HepG2 (cell line): ENCODE measurements at places on chromosomes 13 and 19. TPM values are rescaled to one million over a fixed set of nuclear protein-coding genes. Genes with fewer than 3 reads are reported as not detected.

DNA sequence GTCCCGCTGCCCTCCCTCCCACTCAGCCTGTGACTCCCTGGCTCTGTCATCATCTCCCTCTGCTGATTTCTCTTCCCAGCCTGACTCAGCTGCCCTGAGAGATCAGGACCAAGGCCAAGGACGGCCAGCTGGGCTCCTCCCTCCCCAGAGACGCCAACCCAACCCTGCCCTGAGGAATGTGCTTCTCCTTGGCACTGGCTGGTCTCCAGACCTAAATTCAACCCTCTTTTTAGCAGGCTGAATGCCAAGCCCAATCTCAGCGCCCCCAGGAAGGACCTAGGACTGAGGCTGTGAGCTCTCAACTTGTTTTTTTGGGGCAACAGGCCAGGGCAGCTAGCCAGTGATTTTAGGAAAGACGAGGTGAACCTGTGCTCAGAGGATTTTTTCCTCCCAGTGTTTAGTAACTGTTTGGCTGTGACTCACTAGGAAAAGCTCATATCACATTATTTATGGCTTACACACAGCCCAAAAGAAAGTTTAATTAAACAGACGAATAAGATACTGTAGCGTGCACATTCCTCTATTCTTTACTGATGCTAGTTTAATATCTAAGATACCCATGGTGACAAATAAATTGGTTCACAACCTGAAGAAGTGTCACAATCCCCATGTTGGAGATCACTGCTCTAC is 7.4 kb upstream of the IGFL1 start:
- no peak for DNase-seq
- H3K4me3 ChIP-seq, result no peak overlapping the region
- H3K27ac ChIP-seq, result no peak overlapping the region
- H3K36me3 ChIP-seq, result no peaks in the 10 kb centered on the region
- H3K27me3 ChIP-seq, result no peaks in the 10 kb centered on the region; the same call in 1 of the 2 replicates

- peaks cover 5% of the 10 kb centered on the region; the same call in 1 of the 2 replicates for H3K36me3 ChIP-seq
- no peaks in the 10 kb centered on the region for H3K27me3 ChIP-seq
- peak overlapping the region; percentile 83 for H3K27ac ChIP-seq
- no peak for DNase-seq
- peak overlapping the region; percentile 94 for H3K4me3 ChIP-seq
- H3K4me1 ChIP-seq, result peaks cover 62% of the 10 kb centered on the region
Measured at GRCh38 chr19:40284251-40284500, 969 bp downstream of the AKT2 start.

GRCh38 chr13:89740994-89741685 is 1606.3 kb upstream of the MIR17HG start:
- H3K4me3 ChIP-seq, result no peak overlapping the region
- no peaks in the 10 kb centered on the region for H3K27me3 ChIP-seq
- H3K4me1 ChIP-seq, result no peaks in the 10 kb centered on the region
- no peaks in the 10 kb centered on the region for H3K36me3 ChIP-seq
- no peak for DNase-seq

GRCh38 chr13:40812724-40813445 is 23.5 kb downstream of the SLC25A15 start:
- H3K36me3 ChIP-seq, result peaks cover 5% of the 10 kb centered on the region; the same call in 1 of the 2 replicates
- no peaks in the 10 kb centered on the region for H3K27me3 ChIP-seq
- H3K4me3 ChIP-seq, result no peak overlapping the region
- H3K27ac ChIP-seq, result peak overlapping the region; percentile 58

DNA sequence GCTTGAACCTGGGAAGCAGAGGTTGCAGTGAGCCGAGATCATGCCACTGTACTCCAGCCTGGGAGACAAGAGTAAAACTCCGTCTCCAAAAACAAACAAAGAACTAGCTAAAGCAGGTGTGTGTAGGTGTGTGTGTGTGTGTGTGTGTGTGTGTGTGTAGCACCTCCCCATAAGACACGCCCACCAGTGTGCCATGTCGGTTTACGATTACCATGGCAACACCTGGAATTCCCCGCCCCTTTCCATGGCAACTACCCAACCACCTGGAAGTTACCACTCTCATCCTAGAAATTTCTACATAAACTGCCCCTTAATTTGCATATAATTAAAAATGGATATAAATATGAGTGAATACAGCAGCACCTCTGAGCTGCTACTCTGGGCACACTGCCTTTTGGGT is 80.9 kb upstream of the ADGRE5 start:
- H3K36me3 ChIP-seq, result no peaks in the 10 kb centered on the region
- no peak overlapping the region for H3K27ac ChIP-seq
- no peak overlapping the region for H3K4me3 ChIP-seq
- no peak for DNase-seq

DNA sequence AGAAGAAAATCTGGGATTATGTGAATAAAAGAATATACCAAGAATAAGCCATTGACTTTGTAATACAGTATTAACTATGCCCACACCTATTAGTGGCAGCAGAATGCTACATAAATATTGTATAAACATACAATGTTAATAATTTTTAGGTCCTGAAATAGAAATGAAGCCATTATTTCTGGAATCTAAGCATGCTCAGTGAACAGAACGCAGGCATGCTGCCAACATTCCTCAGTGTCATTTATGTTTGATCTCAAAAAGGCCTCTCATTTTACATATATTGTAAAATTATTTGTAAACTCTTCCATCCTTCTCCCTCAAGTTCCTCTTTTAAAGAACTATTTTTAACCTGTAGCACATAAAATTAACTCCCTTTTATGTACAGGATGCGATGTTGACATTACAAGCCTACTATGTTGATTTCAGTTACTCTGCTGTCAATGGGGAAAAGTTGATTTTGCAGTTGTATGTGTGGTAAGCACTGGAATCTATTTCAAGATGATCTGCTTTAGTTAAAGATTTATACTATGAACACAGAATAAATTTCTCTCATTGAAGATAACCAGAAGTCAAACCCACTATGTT is 118.8 kb downstream of the VWA8 start:
- no peaks in the 10 kb centered on the region for H3K36me3 ChIP-seq
- H3K4me3 ChIP-seq, result no peak overlapping the region
- no peaks in the 10 kb centered on the region for H3K4me1 ChIP-seq
- no peak for DNase-seq
- no peak overlapping the region for H3K27ac ChIP-seq

DNA sequence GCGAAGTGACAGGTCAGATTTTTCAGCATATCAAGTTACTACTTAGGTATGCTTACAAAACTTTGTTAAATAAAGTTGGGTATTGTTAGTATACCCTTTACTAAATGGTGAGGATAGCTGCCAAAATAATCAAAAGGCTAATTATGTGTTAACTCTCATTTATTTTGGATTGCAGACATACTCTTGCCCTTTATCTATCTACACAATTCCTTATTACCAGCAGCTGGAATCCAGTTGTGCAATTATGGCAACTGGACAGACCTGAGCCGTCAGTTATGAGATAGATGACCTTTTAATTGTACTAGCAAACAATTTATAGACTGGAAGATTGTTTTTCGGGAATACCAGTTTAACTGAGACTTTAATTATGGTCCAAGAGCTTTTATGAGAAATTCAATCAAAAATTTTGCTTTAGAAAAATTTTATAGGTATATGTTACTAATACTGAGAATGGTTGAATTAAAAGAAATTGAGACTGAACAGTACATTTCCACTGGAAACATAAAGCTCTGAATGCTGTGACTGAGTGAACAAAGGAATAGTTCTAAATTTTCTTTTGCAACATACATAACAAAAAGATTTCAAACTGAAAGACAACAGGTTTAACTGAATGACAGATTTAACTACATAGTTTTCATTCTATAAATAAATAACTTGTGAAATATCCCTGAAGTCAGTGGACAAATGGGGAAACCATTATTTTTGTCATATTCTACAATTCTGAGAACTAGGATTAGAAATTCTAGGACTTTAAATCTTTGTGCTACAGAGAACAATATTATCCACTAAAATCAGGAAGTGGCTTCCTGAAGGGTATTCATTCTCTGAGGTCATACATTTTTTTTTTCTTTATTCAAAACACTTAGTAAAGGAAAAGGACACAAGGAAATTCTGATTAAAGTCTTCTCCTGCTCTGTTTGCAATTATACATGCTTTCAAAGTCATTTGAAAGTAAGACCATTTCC is 97.4 kb downstream of the ZC3H13 start:
- no peak overlapping the region for H3K27ac ChIP-seq
- DNase-seq, result no peak
- H3K4me1 ChIP-seq, result no peaks in the 10 kb centered on the region
- H3K27me3 ChIP-seq, result no peaks in the 10 kb centered on the region

DNA sequence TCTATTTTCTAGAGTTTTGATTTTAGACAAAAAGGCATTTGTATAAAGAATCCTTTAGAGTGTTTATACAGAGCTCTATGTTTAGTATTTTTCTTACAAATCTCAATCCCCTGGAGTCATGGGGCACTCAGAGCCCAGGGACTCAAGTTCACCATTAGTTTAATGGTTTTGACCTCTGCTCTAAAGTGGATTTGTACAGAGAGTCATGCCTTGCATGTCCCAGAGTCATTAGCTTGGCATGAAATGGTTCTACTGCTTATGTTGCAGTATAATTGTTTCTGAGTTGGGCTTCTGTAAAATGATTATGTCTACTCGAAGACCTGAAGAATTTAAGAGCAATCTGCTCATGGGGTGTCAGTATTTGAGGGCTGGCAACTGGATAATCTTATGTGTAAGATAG is 406.2 kb downstream of the DLEU7 start:
- no peak overlapping the region for H3K4me3 ChIP-seq
- no peaks in the 10 kb centered on the region for H3K36me3 ChIP-seq
- no peaks in the 10 kb centered on the region for H3K27me3 ChIP-seq
- no peak for DNase-seq

- H3K4me3 ChIP-seq, result no peak overlapping the region
- no peak overlapping the region for H3K27ac ChIP-seq
- no peaks in the 10 kb centered on the region for H3K36me3 ChIP-seq
- no peak for DNase-seq
Measured at GRCh38 chr19:22935151-22935550, 67.8 kb downstream of the ZNF728 start.

GRCh38 chr19:27393591-27393990 is 1819.4 kb downstream of the UQCRFS1 start:
- H3K4me3 ChIP-seq, result no peak overlapping the region
- no peaks in the 10 kb centered on the region for H3K27me3 ChIP-seq
- H3K4me1 ChIP-seq, result no peaks in the 10 kb centered on the region
- no peak for DNase-seq
- no peaks in the 10 kb centered on the region for H3K36me3 ChIP-seq

DNA sequence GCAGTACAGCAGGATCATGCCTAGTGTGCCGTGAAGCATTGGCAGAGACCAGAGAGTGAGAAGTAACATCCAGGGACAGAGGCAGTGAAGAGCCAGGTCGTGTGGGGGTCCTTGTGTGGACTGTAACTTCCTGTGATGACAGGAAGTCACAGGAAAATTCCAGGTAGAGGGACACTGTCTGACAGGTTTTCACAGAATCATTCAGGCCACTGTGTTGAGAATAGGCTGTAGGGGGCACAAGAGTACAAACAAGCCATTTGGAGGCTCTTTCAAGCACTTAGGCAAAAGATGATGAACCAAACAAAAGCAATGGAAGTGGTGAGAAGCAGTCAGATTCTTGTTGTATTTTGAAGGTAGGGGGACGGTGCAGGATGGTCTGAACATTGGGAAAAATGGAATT is 46.4 kb downstream of the N4BP2L1 start:
- no peaks in the 10 kb centered on the region for H3K27me3 ChIP-seq
- peak; percentile 49 for DNase-seq
- no peak overlapping the region for H3K4me3 ChIP-seq
- H3K4me1 ChIP-seq, result no peaks in the 10 kb centered on the region
- H3K36me3 ChIP-seq, result peaks cover 47% of the 10 kb centered on the region

- peaks cover 18% of the 10 kb centered on the region; the same call in 2 of the 3 replicates for H3K27me3 ChIP-seq
- H3K4me1 ChIP-seq, result no peaks in the 10 kb centered on the region
- no peak for DNase-seq
- no peak overlapping the region for H3K4me3 ChIP-seq
- no peak overlapping the region for H3K27ac ChIP-seq
- H3K36me3 ChIP-seq, result no peaks in the 10 kb centered on the region
Measured at GRCh38 chr19:41097302-41097701, 9.1 kb downstream of the CYP2A13 start.

- DNase-seq, result no peak
- no peak within 1 kb of the TSS for H3K27ac ChIP-seq
- H3K4me3 ChIP-seq, result no peak within 1 kb of the TSS
- no peaks in the 10 kb centered on the region for H3K36me3 ChIP-seq
- H3K27me3 ChIP-seq, result peaks cover 1% of the 10 kb centered on the region; the same call in 1 of the 2 replicates
Measured at GRCh38 chr19:41876847-41877832, at the start of gene CD79A. Gene CD79A, plus strand, starts transcription at chr19:41877279. Its CDS starts 26 bp downstream, at chr19:41877305.

DNA sequence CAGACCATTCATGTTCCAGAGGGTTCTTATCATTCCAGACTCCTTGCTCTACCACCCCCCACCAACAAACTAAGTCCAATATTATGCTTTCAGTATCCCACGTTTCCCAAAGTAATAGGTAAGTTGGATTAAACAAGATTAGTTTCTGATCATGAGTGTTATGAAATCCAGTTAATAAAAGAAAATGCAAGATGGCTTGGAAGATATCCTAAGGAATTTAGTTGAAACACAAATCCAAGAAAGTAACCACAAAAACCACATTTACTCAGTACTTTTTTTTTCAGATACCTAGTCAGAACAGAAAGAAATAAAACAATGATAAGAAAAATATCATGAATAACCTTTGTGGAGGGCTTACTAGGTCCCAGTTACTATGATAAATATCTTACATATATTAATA is 119.4 kb upstream of the MIR17HG start:
- no peaks in the 10 kb centered on the region for H3K36me3 ChIP-seq
- no peaks in the 10 kb centered on the region for H3K27me3 ChIP-seq
- H3K4me3 ChIP-seq, result no peak overlapping the region

DNA sequence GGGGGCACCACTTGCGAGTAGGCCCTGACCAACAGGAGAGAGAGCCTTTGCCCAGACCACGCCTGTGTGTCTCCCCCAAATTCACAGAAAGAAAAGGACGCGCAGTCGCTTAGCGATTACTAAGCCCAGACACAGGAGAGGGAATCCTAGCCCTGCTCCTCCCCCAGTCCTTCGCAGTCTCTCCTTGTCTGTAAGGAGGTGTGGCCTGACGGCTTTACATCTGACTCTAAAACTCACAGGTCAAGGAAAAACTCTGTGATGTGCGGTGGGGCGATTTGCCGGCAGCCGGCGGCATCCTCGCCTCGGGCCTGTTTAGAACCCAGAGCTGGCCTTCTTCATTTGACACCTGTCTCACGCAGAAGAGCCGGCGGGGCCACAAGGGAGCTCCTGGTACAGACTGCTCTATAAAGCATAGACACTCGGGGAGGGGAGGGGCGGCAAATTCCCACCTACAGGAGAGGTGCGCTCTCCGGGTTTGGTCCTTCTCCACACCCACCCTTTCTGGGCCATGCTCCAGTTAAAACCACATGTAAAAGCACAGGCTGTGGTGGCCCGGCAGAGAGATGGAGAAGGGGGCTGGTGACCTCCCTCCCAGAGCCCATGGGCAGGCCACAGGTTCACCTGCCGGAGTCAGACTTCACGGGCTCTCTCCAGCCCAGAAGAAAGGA is 17.8 kb downstream of the GPR12 start:
- H3K4me1 ChIP-seq, result no peaks in the 10 kb centered on the region
- H3K4me3 ChIP-seq, result no peak overlapping the region
- no peaks in the 10 kb centered on the region for H3K36me3 ChIP-seq
- peaks cover 19% of the 10 kb centered on the region; the same call in 2 of the 3 replicates for H3K27me3 ChIP-seq

GRCh38 chr13:75151081-75151643 is 330.8 kb downstream of the TBC1D4 start:
- no peaks in the 10 kb centered on the region for H3K36me3 ChIP-seq
- H3K27ac ChIP-seq, result no peak overlapping the region
- no peak for DNase-seq
- H3K27me3 ChIP-seq, result no peaks in the 10 kb centered on the region

The GFY gene
- not detected in 2 replicates for total RNA-seq

The KIR2DL3 gene
- not detected in 2 replicates for total RNA-seq

The SSC5D gene
- total RNA-seq, result not detected in 2 replicates

The UBE2L5 gene
- 0.13 and 0.22 TPM in 2 replicates for total RNA-seq

The HIF3A gene
- 0.09 TPM in 1 of 2 replicates, not detected in the other for total RNA-seq

The SHANK1 gene
- not detected in 2 replicates for total RNA-seq
